A549 treated with CORT108297 at 1 μM for 4 hours (cell line): ENCODE measurements at places on chromosomes 7 and 10. TPM values are rescaled to one million over a fixed set of nuclear protein-coding genes. Genes with fewer than 3 reads are reported as not detected.

COPS6 gene
- 153 to 188 TPM (median 175 TPM) in 5 replicates for total RNA-seq

SPDYE6 gene
- not detected in 5 replicates for total RNA-seq

SFRP5 gene
- 1.2 to 2.8 TPM (median 2.4 TPM) in 5 replicates for total RNA-seq

LIPN gene
- total RNA-seq, result not detected in 5 replicates

PNLIPRP2 gene
- total RNA-seq, result 0.11 TPM in 1 of 5 replicates, not detected in the others

IFIT2 gene
- total RNA-seq, result 2.4 to 3.5 TPM (median 3.3 TPM) in 5 replicates

RGS10 gene
- total RNA-seq, result 47.6 to 51.0 TPM (median 48.0 TPM) in 5 replicates

NPSR1 gene
- total RNA-seq, result not detected in 5 replicates

ZNF736 gene
- total RNA-seq, result 0.06 TPM in 1 of 5 replicates, not detected in the others

SUN3 gene
- 0.15 to 0.16 TPM in 2 of 5 replicates, not detected in the others for total RNA-seq
